ENCODE measurements at places on chromosomes 1 and 21.

- no peak for DNase-seq
These were observed 207.2 kb downstream of the PTGER3 start for GRCh38 chr1:70840260-70840953.

DNA sequence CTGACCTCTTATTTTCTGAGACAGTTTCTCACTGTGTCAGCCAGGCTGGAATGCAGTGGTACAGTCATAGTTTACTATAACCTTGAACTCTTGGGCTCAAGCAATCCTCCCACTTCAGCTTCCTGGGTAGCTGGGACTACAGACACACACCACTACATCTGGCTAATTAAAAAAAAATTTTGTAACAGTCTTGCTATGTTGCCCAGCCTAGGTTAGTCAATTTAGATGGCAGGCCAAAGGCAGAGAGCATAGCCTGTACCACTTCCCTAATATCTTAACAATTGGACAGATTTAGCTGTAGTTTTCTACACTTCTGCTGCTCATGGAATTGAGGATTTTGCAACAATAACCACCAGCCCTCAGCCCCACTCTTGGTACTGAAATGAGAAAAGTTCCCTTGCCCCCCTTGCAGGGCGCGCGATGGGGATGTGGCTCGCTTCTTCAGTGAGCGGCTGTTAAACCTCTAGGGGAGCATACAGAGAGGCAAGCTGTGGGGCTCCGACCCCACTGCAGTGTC lies 34.9 kb upstream of the PTGFRN start:
- no peak for DNase-seq

DNA sequence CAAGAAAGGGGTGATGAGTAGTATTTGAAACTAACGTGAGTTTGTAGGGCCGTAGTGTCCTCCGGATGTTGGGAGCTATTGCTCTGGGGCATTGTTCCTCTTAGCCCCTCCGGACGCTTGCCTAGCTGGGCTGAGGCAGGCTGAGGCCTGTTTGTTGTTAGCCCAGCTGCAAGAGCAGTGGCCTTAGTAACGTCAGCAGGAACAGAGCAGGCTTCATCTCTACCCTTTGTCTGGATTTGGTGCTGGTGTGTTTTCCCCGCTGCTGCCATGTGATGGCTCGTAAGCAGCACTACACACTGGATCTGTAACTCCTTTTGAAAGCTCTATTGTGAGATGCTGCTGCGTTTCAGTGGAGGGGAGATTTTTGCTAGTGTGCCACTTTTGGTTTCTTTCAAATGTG lies 57.6 kb downstream of the DNM3 start:
- DNase-seq: peak; percentile 71

DNA sequence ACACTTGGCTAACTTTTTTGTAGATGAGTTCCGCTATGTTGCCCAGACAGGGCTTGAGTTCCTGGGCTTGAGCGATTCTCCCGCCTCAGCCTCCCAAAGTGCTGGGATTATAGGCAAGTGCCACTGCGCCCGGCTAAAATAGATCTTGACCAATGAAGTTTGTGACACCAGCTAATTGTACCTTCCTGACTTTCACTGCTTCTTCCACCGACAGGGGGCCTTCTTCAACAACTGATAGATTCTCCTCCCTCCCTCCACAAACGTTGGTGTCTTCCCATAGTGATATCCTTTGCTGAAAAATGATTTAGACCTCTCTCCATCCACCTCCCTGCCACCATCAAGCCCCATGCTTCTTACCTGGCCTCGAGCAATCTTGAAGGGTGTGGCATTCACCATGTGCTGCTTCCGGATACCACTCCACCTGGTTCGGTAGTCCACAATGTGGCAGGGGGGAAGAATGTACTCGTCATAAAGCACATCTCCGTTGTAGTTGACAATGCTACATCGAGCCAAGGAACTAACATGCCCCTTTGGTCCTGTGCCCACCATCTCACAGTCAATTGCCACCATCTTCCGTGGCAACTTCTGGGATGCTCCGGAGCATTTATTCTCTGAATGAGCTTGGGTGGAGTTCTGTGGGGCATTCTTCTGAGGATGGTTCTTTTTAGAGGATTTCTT lies 1.6 kb upstream of the METTL25B start:
- DNase-seq: peak; percentile 68

DNA sequence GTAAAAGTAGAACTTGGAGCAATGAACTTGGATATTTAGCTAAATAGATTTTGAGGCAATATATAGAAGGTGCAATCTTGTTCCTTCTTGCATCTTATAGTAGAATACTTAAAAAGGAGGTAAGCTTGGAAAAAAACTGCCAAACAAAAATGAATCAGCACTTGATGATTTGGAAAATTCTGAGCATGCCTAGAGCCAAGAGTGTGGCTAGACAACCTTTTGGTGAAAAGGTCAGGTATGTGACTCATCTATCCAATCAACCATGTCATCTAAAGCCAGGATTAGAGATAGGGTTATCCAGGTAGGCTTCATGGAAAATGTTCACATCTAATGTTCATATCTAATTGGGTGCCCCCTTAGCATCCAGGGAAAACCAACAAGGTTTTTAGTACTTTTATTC lies 515.0 kb downstream of the COL11A1 start:
- no peak for DNase-seq
